ENCODE measurements at places on chromosomes 7 and 10. TPM values are rescaled to one million over a fixed set of nuclear protein-coding genes. Genes with fewer than 3 reads are reported as not detected.

Gene WASL
- total RNA-seq = 6.8 TPM

Gene MEST
- 2.6 TPM for total RNA-seq

Gene LIPJ
- total RNA-seq = 0.18 TPM

Gene SAMD9
- 38.5 TPM for total RNA-seq

Gene CNNM1
- total RNA-seq = 0.14 TPM

Gene PAPOLB
- total RNA-seq = not detected

Gene RAB18
- total RNA-seq = 68.6 TPM

Gene KLF14
- total RNA-seq = not detected

Measured in T-helper 2 cell treated with Interferon-gamma antibody and Interleukin-4, amounts not matched to agents 100 ng/mL and 5 ng/mL, for 36 hours (primary cell).